Progenitor cell of endocrine pancreas (in vitro differentiated cells): ENCODE measurements at places on chromosomes 1 and 21. TPM values are rescaled to one million over a fixed set of nuclear protein-coding genes. Genes with fewer than 3 reads are reported as not detected.

DNA sequence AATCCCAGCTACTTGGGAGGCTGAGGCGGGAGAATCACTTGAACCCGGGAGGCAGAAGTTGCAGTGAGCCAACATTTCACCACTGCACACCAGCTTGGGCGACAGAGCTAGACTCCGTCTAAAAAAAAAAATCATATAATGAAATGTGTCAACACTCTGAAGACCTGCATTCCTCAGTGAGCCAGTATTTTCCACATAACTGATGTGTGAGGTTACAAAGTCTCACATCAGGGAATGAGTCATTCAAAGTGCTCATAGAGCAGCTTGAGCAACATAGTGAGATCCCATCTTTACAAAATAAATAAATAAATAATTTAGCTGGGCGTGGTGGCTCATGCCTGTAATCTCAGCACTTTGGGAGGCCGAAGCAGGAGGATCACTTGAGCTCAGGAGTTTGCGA lies 65.5 kb downstream of the CASZ1 start:
- no peak overlapping the region for H3K4me3 ChIP-seq
- H3K4me1 ChIP-seq: peaks cover 6% of the 10 kb centered on the region
- no peaks in the 10 kb centered on the region for H3K27me3 ChIP-seq
- H3K36me3 ChIP-seq: no peaks in the 10 kb centered on the region
- no peak for DNase-seq

DNA sequence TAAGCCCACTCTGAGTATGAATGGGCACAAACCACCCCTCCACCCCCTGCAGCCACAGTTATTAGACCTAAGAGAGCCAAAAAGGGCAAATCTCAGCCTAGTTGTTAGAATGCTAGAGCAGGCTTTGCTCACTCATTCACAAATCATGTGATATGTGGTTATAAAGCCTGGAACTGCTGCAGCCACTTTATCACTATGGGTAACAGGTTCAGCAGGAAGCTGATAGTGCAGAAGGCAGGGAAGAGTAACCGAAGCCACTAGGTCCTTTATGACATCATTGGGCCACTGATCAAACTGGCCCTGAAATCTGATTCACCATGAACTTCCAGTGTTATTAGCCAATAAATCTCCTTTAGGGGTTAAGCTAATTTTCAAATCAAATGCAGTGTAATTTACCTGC lies 134.7 kb downstream of the GRIK1 start:
- peak overlapping the region; percentile 65 for H3K27ac ChIP-seq
- H3K36me3 ChIP-seq: no peaks in the 10 kb centered on the region
- no peaks in the 10 kb centered on the region for H3K27me3 ChIP-seq
- peaks cover 21% of the 10 kb centered on the region for H3K4me1 ChIP-seq
- DNase-seq: no peak

- peaks cover 42% of the 10 kb centered on the region for H3K27me3 ChIP-seq
- no peaks in the 10 kb centered on the region for H3K4me1 ChIP-seq
- no peak for DNase-seq
- H3K36me3 ChIP-seq: no peaks in the 10 kb centered on the region
- H3K4me3 ChIP-seq: no peak overlapping the region
Observed at GRCh38 chr1:204705888-204706837, 20.6 kb upstream of the LRRN2 start.

DNA sequence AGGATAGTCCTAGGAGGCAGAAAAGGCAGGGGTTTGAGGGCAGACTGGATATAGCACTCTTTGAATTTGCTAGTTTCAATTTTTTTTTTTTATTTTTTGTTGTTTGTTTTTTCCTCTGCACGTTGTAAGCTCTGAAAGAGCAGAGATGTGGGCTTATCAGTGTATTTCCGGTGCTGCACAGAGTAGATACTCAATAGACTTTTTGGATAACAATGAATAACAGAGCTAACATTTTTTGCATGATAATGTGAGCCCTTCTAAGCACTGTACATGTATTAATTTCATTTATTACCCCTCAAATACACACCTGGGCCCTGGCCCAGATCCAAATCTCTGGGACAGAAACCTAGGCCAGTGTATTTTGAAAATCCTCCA lies 17.1 kb upstream of the PARP1 start:
- peaks cover 6% of the 10 kb centered on the region for H3K27me3 ChIP-seq
- H3K27ac ChIP-seq: no peak overlapping the region
- no peaks in the 10 kb centered on the region for H3K4me1 ChIP-seq
- H3K4me3 ChIP-seq: no peak overlapping the region
- no peak for DNase-seq

- H3K27ac ChIP-seq: no peak overlapping the region
- DNase-seq: no peak
- H3K4me1 ChIP-seq: peaks cover 3% of the 10 kb centered on the region
- no peak overlapping the region for H3K4me3 ChIP-seq
Observed at GRCh38 chr1:33273961-33274371, 17.7 kb downstream of the ZNF362 start.

DNA sequence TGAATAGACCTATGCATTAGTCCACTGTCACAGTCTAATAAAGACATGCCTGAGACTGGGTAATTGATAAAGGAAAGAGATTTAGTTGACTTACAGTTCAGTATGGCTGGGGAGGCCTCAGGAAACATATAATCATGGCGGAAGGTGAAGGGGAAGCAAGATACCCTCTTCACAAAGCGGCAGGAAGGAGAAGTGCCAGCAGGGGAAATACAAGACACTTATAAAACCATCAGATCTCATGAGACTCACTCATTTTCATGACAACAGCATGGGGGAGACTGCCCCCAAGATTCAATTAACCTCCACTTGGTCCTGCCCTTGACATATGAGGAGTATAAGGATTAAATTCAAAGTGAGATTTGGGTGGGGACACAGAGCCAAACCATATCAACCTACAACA lies 59.4 kb downstream of the CAPN9 start:
- H3K36me3 ChIP-seq: peaks cover 2% of the 10 kb centered on the region
- H3K4me3 ChIP-seq: no peak overlapping the region
- no peak overlapping the region for H3K27ac ChIP-seq
- H3K4me1 ChIP-seq: no peaks in the 10 kb centered on the region

The S100A7A gene
- not detected in 2 replicates for total RNA-seq

The CAMK1G gene
- 2.4 and 2.7 TPM in 2 replicates for total RNA-seq

The C2CD2 gene
- total RNA-seq: 24.8 and 26.3 TPM in 2 replicates

The KRTAP12-2 gene
- not detected in 2 replicates for total RNA-seq

The FAM110D gene
- 0.33 and 0.36 TPM in 2 replicates for total RNA-seq

The OR2M2 gene
- not detected in 2 replicates for total RNA-seq

The LMOD1 gene
- 0.41 and 0.62 TPM in 2 replicates for total RNA-seq
